CD4-positive, alpha-beta T cell treated with Interleukin-15 for 4 hours (primary cell): ENCODE measurements at places on chromosomes 5 and 9.

DNA sequence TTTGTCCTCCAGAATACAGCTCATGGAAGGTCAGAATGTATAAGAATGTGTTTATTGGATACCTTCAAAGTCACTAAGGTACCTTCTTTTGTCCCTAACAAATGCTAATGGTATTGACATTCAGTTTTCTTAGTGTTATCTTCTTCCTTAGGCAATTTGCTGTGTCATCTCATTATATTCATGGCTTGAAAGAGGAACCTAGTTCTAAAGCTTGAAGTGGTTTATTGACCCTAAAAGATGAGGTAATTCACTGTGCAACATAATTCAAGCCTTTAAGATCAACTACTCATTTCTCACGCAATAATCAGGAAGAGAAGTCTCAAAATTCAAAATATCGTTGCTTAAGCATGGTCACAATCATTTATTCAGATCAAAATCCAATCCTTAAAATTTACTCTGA is 342.7 kb upstream of the RIOK2 start:
- no peak for DNase-seq

DNA sequence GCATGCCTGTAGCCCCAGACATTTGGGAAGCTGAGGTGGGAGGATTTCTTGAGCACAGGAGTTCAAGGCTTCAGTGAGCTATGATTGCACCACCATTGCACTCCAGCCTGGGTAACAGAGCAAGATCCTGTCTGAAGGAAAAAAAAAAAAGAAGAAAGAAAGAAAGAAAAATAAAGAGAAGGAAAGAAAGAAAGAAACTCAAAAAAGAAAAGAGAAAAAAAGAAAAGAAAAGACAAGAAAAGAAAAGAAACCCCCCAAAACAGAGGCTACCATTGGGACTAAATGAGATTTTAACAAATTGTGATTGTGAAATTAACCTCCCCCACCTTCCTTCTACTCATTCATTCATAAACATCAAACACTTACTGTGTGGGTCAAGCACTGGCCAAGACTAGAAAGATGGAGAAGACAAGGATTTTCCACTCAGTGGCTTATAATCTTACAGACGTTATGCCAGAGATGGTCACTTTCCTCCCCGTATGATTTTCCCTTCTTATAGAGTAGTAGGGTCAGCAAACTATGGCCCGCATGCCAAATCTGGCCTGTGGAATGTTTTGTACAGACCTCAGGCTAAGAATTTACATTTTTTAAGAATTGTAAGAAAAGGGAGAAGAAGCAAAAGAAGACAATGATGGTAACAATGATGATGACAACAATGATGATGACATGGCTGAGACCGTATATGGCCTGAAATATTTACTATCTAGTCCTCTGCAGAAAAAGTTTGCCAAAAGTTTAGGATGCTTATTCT is 1.1 kb upstream of the FYB1 start:
- no peak for DNase-seq

DNA sequence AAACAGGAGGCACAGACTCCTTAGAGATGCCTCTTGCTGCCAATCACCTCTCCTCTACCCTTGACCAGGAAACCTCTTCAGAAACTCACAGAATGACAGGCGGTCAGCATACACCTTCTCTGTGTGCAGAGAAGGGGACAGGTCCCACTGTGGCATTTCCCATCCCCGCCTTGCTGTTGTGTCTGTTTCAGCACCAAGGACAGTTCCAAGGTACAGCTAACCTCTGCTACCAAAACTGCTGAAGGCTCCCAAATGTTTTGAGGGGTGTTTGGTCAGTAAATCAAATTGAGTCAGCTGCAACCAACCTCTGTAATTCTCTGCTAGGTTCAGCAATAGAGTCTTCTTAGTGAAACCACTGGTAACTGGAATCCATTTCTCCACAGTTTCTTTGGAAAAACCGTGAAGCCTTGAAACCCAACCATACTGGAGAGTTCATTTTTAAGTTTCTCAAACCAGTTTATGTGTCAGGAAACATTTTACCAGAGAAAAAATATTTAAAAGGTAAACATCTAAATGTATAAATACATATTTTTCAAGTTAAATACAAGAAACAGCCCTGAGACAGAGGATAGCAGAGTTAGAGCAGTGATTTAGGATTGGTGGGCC is 122.0 kb downstream of the DRD1 start:
- DNase-seq = no peak

DNA sequence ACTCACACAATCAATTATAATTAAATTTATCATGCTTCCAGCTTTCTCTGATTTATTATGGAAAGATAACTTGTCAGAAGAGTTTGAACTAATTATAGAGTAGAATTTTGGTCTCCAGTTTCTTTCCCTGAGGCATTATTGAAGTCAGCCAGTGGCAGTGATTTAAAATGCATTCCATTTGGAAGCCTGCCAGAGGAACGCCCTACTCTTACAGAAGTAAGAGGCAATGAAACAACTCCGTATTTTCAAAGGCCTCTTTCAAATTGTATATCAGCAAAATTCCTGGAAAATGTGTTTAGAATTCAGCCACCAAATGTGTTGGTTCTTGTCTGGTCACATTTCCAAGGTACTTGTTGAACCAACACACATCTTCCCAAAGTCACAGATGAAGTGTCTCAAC is 640.9 kb downstream of the SEMA5A start:
- DNase-seq = no peak

DNA sequence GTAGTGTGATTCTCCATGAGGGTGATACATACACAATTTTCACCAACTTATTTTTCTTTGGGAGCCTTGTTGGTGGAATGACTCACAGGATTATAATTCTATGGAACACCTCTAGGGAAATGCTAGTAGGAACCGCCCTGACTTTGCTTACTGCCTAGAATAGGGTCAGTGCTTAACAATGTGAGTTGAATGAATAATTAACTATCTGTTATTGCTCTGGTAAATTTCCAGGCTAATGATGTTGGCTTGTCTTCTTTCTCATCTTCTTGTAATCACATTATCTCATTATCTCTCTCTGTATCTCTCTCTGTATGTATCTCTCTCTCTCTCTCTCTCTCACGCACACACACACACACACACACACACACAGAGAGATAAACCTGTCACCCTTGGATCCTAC is 291.1 kb downstream of the TRIM32 start:
- no peak for DNase-seq

GRCh38 chr5:18270635-18271338 is 636.5 kb downstream of the TAF11L14 start:
- no peak for DNase-seq

DNA sequence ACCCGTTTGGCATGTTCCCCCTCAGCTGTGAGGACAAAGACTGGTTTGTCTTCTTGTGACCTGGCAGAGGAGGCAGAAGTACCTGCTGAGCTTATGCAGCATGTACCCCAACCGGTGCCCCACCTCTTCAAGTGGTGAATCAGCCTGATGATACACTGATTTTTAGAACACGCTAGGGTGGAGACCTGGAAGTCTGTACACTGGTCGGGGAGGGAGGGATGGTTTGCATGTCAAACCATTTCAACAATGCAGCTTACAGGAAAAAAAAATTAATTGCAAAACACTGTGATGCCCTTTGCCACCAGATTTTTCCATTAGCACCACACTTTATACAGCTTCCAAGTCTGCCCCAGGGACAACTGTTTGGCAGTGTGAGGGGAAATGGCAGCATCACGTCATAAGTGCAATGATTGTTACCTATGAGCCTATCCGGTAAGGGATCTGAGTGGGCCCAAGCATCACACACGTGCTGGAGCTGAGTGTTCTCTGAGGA is 155.1 kb upstream of the DMRT1 start:
- DNase-seq = no peak

GRCh38 chr5:82620957-82621600 is 342.9 kb upstream of the RPS23 start:
- no peak for DNase-seq

GRCh38 chr5:37808945-37809344 is 30.9 kb downstream of the GDNF start:
- no peak for DNase-seq

DNA sequence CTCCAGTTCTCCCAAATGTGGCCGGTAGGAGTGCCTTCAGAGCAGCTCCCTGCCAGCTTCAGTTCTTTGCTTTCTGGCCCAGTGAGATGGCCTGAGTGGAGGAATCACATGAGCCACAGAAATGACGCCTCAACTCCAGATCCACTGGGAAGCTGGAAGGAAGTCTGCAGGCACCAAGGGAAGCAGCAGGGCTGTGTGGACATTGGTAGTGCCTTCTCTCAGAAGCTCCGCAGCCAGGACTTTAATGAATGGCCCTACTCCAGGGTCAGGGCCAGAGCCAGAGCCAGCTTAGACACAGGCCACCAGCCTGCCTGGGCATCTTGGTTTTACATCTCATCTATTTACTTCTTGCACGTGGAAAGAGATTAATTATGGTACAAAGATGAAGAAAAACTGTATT is 12.0 kb upstream of the PSMB7 start:
- no peak for DNase-seq

DNA sequence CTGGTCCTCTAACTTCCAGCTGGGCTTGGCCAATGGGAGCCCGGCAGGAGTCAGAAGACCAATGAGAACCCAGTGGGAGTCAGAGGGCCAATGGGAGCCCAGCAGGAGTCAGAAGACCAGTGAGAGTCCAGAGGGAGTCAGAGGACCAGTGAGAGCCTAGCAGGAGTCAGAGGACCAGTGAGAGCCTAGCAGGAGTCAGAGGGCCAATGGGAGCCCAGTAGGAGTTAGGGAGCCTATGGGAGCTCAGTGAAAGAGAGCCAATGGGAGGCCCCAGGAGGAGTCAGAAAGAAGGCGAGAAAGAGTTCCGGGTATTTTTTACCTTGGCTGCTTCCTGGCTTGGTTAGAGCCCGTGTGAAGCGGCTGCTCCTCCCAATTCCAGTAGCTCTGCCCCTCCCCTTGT is 191.0 kb downstream of the GABBR2 start:
- no peak for DNase-seq

- peak; percentile 83 for DNase-seq
These were observed 6.3 kb upstream of the GARIN3 start for GRCh38 chr5:157172403-157172802.

DNA sequence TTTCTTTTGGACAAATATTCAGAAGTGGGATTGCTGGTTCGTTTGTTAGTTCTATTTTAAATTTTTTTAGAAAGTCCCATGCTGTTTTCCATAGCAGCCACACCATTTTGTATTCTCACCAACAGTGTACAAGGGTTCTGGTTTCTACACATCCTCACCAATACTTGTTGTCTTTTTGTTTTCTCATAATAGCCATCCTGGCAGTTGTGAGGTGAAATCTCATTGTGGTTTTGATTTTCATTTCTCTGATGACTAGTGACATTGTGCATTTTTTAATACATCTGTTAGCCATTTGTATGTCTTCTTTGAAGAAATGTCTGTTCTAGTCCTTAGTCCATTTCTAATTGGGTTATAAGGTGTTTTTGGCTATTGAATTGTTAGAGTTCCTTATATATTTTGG is 214.3 kb downstream of the ARRDC3 start:
- DNase-seq = no peak

- DNase-seq = no peak
These were observed 46.9 kb upstream of the GAS1 start for GRCh38 chr9:86994231-86994630.

DNA sequence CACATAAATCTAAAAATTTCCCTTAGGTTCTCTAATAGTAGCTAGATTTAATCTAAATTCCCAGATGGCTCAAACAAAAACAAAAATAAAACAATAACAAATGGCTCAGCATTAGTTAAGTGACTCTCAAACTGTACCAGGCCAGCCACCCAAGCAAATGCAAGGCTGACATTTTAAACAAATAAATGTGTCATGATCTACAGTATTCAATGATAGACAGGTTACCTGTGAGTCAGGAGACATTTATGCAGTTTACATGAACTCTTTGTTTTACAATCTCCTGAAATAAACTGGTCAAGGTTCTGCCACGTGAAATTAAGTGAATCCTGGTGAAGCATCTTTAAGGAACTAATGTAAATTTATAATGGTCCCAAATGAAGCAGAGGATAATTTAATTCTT is 580.2 kb upstream of the PTPRD start:
- no peak for DNase-seq

DNA sequence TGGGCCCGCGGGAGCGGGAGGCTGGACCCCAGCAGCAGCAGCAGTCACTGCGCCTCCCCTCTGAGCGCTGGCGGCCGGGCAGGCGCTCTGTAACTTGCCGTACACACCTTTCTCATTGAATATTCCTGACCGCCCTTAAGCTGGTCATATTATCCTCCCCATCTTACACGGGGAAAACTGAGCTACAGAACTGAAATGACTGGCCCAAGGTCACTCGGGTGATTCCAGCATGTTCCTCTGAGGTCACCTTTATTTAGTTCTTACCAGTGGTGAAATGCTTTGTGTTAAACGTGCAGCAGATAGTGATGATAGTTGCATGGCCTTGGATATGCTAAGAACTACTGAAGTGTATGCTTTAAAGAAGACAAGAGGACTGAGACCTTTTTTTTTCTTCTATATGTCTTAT is 607 bp downstream of the UQCRQ start:
- no peak for DNase-seq

- DNase-seq = no peak
These were observed 83.7 kb downstream of the PAX5 start for GRCh38 chr9:36950389-36950788.

DNA sequence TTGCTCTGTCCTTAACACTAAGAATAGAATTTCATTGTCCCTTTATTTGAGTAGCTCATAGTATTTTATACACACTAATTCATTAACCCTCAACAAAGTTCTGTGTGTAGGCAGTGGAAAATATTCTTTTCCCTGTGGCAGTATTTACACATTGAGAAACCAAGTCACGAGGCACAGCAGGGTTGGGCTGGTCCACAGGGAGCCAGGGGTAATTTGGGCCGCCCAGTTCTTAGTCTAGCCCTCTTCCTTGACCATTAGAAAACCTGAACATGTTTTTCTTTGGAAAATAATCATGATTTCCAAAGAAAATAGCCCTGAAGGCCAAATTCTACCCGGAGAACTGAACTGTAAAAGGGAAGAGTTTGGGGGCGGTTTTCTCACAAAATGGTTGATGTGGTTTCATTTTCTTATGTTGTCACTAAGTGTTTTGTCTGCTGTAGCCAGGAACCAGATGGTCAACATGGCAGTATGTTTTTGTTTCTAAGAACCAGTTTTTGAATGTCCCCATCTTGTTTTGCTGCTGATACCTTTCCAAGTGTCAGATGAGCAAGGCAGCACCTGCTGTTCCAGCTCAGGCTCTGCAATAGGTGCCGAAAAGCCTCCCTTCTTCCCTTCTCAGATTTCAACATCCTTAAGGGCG is 29.6 kb downstream of the ARHGEF28 start:
- DNase-seq = no peak

- DNase-seq = no peak
These were observed 22.4 kb downstream of the TRIO start for GRCh38 chr5:14165375-14166106.

DNA sequence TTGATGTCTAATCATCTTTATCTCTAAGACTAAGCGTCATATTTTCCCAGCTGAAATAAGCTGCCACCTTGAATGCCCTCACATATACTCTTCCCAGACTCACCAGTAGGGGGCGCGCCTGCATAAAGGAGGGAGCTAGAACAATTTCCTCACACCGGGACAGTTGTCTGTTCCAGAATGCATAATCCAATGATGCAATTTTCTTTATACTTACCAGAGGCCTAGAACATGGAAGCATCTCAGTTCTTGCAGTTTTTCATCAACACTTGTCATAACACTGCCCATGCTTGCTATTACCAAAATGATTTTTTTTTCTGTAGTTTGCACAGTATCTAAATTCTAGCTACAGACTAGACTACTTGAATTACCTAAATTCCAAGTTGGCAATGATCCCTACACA is 203.9 kb downstream of the FRMD3 start:
- DNase-seq = peak; percentile 58
